ENCODE measurements at places on chromosomes 3 and 15.

- DNase-seq: no peak
Observed at GRCh38 chr3:20095470-20095869, 55.2 kb downstream of the KAT2B start.

- DNase-seq: no peak
Observed at GRCh38 chr3:45509038-45509767, 85.3 kb upstream of the LIMD1 start.

GRCh38 chr3:167228135-167228534 lies 152.0 kb downstream of the ZBBX start:
- DNase-seq: no peak

- DNase-seq: no peak
Observed at GRCh38 chr3:180630371-180630770, 28.4 kb downstream of the TTC14 start.

DNA sequence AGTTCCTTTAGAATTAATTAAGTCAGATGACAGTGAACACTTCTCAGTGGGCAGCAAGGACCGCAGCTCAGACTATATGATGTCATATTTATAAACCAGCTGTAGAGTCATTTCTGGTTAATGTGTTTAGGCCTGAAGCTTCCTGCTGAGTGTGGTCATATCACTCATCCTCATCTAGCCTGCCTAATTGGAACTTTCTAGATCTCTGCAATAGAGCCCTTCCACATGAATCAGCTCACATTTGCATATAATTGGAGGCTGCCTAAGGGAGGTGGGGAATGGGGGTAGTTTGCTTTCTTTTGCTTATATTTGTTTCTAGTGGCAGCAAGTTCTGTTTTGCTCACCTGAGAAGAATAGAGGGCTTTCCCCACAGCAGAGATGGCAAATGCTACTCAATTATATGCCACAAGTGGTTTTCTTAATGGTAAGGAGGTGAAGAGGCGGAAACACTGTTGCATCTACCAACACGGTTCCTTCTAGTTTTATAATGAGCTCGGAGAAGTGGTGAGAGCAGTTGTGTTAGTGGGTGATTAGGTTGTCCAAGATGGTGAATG lies 148.1 kb downstream of the KLHL25 start:
- no peak for DNase-seq

- no peak for DNase-seq
Observed at GRCh38 chr15:100106732-100107131, 235.0 kb downstream of the ADAMTS17 start.

DNA sequence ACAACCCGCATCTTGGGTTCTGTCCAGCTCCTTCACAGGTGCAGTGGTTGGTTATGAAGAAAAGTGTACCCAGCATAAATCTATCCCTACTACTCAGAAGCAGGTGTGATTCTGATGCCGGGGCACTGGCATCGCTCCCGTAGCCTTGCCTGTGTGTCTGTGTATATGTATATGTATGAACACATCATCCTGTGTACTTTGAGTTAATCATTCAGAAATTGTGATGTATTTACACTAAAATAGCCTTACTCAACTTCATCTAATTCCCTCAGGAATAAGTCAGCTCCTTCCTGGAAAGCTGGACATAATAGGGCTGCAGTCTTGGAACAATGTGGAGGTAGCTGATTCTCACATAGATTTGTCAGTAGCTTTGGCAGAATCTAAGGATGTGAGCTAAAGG lies 6.7 kb upstream of the ZBED2 start:
- DNase-seq: no peak

DNA sequence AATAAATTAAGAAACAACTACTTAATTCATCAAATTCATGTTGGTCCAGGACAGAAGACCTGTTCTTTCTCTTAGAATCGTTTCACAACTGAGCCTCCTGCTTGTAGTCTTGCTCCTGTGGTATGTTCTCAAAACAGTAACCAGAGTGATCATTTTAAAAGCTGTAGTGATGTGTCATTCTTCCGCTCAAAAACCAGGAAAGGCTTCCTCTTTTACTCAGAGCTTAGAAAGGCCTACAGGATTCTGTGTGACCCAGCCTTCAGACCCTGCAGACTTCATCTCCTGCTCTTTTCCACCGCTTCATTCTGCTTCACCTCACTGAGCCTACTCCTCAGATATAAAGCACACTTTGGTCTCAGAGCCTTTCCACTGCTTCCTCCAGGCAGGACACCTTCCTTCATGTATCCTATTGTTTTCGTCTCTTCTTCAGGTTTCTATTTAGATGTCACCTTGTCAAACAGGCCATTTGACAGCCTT lies 22.7 kb downstream of the ST6GAL1 start:
- DNase-seq: no peak

GRCh38 chr3:3551981-3552380 lies 247.2 kb upstream of the LRRN1 start:
- DNase-seq: no peak

GRCh38 chr3:46898321-46899150 lies 21.0 kb downstream of the PTH1R start:
- DNase-seq: no peak

DNA sequence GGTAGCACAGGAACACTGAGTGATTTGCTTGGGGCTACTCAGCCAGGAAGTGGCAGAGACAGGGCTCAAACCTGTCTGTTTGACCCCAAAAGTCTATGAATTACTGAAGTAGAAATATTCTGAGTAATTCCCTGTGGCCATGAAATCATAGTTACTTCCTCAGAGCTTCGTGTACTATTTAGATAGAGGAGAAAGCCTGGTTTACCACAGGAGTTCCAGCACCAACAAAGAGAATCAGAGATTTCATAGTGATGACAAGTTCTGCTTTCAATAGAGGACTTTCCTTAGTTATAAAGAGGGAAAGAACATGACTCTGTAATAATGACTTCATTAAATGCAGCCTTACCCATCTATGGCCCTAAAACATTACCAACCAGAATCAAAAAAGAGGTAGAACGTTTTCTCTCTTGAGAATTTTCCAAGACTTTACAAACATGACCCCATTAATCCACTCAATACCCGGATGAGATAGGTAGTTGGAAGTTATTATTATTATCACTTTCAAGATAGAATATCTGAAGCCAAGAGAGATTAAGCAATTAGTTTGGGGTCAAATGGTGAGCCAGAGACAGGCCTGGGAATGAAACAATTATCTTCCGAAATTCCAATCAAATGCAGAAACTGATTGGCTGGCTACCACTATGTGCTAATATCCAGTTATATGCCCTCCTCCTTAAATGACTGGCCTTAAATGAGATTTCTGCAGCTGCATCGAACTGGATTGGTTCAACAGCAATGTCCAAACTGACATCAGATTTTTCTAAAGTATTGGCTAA lies 13.6 kb upstream of the WNT5A start:
- no peak for DNase-seq

DNA sequence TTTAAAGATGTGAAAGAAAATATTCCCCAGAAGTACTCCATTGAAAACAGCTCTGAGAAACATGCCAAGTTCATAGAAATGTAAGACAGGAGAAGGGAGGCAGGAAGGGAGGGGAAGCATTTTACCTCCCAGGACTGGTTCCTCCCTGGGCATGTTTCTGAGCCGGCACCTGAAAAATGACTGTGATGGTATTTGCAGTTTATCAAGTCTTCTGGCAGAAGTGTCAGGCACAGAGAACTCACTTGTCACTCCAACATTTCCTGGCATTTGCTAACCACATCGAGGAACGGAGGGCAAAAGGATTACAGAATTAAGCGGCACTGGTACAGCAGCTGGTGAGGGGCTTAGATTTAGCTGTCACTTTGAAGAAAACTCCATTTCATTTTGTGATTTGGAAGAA lies 1054.0 kb downstream of the TUSC7 start:
- DNase-seq: no peak

- no peak for DNase-seq
Observed at GRCh38 chr3:16818194-16818593, 66.6 kb upstream of the PLCL2 start.

GRCh38 chr3:100538339-100538706 lies 45.9 kb downstream of the TMEM45A start:
- no peak for DNase-seq

GRCh38 chr15:100244796-100245486 lies 96.8 kb downstream of the ADAMTS17 start:
- no peak for DNase-seq

- DNase-seq: no peak
Observed at GRCh38 chr15:31503256-31503655, 176.6 kb downstream of the KLF13 start.

DNA sequence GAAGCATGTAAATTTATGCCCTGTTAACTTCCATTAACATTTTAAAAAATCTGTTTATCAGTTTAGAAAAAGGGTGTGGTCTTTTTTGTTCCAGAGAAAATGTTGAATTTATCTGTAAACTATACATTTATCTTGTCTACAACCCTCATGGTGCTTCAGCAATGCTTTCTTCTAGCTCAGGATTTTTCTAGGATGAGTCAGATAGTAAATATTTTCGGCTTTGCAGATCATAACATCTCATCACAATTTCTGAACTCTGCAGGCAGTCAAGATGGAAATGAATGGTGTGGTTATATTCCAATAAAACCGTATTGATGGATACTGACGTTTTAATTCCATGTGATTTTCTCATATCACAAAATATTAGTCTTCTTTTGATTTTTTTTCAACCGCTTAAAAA lies 70.5 kb upstream of the FOXB1 start:
- no peak for DNase-seq

- DNase-seq: no peak
Observed at GRCh38 chr3:174644287-174644686, 214.8 kb upstream of the NAALADL2 start.

Data from stimulated activated CD8-positive, alpha-beta memory T cell treated with anti-CD3 and anti-CD28 coated beads, Interleukin-7, amount 100 ng/mL, for 24 hours (primary cell).